ENCODE measurements at places on chromosomes 5 and 9. TPM values are rescaled to one million over a fixed set of nuclear protein-coding genes. Genes with fewer than 3 reads are reported as not detected.

AGXT2 gene
- 0.17 TPM for total RNA-seq

PARP8 gene
- total RNA-seq, result 16.3 TPM

OR1Q1 gene
- total RNA-seq, result not detected

SLC1A3 gene
- total RNA-seq, result 8.3 TPM

SLC6A7 gene
- total RNA-seq, result not detected

TEX53 gene
- total RNA-seq, result not detected

TXNDC8 gene
- total RNA-seq, result not detected

SYNPO gene
- 3.3 TPM for total RNA-seq

ADRB2 gene
- total RNA-seq, result 1.3 TPM

PHF24 gene
- total RNA-seq, result under 0.01 TPM

Data from smooth muscle cell of trachea (primary cell).